ENCODE measurements at places on chromosomes 11 and 22.
A peak's percentile ranks its signal among the peaks of the same experiment; 100 is the strongest.

DNA sequence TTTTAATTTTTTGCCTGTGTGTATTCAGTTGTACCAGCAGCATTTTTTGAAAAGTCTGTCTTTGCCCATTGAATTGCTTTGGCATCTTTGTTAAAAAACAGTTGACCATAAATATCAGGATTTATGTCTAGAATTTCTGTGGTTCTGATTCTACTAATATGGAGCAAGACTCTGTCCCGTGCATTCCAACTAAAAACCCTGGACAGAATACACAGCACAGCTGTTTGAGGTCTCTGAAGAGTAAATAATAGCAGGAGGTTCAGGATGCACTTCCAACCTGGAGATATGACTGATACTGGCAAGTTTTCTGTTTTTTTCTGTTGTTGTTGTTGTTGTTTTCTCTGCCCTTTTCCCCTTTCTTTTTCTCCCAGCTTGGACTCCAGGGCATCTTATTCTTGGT, 141.9 kb downstream of the TMEM135 start:
- no peak for DNase-seq

DNA sequence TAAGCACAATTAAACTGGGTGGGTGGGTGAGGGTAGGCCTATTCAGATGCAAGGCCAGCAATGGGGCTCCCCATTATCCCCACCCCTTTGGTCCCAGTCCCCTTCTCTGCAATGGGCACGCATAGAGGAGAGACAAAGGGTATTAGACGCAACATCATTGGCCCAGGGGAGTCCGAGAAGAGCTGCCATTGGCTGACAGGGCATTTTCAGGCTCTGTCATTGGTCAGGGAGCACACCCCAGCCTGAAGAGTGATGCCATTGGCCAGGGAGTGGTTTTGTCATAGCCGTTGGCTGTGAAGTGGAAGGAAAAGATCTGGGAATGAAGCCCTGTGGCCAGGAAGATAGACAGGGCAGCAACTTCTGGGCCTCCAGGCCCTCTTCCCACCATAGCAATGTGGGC, 2.8 kb upstream of the TRIM3 start:
- no peak for DNase-seq

- no peak for DNase-seq
Measured at GRCh38 chr11:46437122-46437689, 45.6 kb upstream of the CHRM4 start.

DNA sequence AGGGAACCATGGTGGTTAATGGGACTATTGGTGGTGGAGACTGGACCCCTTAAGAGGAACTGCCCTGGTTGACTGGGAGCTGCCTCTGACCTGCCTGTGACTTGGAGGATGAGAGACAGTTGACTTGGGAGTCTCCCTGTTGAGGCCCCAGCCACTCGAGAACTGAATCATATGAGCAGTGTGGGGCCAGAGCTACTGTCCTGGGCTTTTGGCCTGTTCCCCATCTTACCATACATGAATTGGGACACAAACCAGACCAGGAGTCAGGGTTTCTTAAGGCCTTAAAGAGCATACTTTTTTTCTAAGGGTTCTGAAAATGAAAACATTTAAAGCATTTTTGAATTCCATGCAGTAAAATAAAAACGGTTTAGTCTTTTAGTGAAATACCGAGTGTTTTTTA, 92.8 kb downstream of the TEAD1 start:
- DNase-seq = no peak

DNA sequence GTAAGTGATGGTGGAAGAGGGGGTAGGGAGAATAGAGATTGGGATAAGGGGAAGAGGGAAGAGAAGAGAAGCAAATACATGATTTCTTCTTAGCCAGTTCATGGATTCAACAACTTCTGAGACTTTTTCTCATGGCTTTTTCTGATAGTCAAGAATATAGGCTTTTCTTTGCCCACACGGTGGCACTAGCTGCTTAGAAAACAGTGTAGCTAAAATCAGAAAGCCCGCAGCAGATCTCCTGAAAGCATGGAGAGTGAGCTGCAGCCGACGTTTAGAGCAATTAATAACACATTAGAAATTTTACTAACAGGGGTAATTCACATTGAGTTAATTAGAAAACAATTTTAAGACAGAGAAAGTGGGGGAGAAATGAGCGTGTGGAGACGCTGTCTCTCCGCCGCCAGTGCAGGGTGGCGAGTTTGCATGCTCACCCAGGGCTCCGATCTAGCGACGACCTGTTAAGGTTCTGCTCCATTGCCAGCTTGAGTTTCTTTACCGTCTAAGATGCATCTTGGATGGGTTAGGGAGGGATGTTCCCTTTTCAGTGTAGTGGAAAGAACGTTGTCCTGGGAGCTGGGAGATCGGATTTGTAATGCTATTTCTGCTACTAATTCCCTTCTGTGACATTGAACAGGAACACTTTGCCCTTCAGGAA, 3.3 kb upstream of the RAG1 start:
- peak; percentile 29 for DNase-seq

- no peak for DNase-seq
Measured at GRCh38 chr11:134498326-134499139, 86.5 kb upstream of the B3GAT1 start.

DNA sequence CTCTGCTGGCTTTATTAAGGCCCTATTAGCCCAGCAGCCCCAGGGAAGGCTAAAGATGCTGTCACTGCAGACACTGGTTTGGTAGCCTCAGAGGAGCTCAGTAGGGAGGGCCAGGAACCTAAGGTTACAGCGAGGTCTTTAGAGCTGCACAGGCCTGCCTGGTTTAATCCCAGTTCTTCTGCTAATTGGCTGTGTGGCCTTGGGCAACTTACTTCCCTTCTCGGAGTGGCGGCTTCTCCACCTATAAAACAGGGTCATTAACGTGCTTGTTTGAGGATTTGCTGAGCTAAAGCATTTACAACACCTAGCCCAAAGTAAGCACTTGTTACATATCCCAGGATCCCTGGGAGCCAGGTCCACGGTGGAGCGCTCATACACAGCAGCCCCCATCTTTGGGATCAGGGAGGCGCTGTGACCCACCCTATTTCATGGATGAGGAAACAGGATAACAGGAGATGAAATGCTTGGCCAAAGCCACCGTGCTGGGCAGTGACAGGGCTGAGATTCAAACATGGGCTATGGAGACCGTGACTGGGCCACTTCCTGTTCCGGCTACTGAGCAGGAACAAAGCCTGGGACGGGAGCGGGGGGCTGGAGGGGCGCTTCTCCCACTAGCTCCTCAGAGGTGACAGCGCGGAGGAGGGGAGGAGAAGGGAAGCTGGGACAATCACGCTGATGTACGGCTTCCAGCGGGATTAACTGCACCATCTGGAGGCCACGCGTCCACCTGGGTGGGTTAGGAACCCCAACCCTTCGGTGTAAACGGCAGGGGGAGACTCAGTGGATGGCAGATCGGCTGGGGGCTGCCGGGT, 61.5 kb downstream of the IGLL1 start:
- DNase-seq = no peak

- DNase-seq = no peak
Measured at GRCh38 chr11:9953994-9954626, 290.2 kb downstream of the SWAP70 start.

- DNase-seq = no peak
Measured at GRCh38 chr11:99687320-99687719, 666.6 kb downstream of the CNTN5 start.

- peak; percentile 65 for DNase-seq
Measured at GRCh38 chr11:134139873-134140331, 71.0 kb downstream of the JAM3 start.

GRCh38 chr11:131242476-131243000, 127.9 kb upstream of the NTM start:
- DNase-seq = no peak

DNA sequence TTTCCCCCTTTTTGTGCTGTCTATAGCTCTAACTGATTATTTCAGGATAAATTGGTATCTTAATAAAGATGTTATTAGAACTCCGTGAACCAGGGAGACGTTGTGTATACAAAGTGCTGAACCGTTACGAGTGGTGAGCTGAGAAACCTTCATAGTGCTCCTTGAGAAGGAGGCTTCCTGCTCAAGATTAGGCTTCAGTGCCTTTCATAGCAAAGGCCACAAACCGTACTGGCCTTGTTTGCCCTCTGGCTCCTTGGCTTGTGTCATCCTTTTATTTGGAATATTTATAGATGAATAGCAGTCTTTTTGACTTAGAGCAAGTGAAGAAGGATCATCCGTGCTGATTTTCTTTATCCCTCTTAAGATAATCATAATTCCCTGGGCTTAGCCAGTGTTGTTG, 16.3 kb downstream of the EIF3L start:
- DNase-seq = no peak

- no peak for DNase-seq
Measured at GRCh38 chr11:12693094-12693478, 18.9 kb downstream of the TEAD1 start.

- DNase-seq = no peak
Measured at GRCh38 chr11:117876059-117876340, 458 bp downstream of the FXYD6 start.

- DNase-seq = no peak
Measured at GRCh38 chr11:16512899-16513241, 156.5 kb upstream of the SOX6 start.

DNA sequence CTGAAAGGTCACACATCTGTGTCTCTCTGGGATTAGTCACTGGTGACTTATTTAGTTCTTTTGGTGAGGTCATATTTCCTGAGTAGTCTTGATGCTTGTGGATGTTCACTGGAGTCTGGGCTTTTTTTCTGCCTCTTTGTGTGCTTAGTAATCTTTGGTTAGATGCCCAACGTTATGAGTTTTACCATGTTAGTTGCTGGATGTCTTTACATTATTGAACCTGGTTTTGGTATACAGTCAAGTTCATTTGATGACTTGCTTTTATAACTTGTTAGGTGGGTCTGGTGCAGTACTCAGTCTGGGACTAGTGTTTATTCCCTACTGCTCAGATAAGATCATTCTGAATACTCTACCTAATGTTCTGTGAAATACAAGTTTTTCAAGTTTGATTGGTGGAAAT, 26.2 kb upstream of the SLC37A2 start:
- no peak for DNase-seq

DNA sequence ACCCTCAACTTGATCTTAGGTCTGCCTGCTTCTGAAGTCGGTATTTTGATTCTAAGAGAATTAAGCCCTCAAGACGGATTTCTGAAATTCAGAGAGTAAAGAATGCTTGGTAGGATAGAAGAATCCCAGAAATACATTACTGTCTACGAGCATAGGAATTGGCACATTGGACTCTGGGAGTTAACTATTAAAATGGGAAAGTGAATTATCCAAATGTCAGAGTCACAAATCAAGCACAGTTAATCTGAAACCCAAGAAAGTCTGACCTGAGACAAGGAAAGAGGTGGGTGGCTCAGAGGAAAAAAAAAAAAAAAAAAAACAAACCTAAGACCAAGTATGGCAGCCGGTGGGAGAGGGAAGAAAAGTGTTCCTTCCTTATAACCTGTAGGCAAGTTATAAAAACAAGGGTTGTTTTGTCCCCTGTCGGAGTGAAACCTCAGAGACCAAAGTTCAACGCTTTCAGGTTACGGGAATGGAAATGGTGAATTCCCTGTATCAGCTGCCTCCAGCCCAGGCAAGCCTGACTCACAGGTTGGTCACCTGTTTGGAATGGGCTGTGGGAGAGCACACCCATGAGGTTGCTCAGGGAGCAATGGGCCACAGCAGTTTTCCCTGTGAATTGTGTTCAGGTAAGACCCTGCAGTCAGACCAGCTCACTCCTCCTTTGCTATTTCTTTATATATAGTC, 139.0 kb downstream of the ETS1 start:
- no peak for DNase-seq

DNA sequence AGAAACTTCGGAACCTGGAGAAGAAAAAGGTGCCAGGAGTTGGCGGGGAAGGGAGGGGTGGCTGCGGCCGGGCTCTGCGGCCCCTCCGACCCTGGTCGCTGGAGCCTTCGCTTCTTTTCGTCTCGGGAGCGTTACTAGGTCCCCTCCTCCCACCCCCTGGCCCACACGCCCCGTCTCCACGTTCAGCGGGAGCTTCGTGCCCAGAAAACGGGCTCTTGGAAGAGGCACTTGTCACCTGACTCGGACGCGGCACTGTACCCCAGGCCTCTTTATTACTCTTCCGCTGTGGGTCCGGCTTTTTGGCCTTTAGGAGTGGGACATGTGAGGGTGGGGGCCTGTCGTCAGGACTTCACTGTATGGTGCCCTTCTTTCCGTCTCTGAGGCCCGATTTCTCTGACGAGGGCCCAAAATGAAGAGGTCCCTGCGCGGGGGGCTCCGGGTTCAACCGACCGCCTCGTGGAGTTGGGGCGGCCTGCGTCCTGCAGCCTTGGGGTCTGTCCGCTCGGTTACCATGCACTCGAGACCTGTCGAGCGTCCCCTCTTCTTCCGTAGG, 1.2 kb downstream of the CAPRIN1 start:
- peak; percentile 35 for DNase-seq
